ENCODE measurements at places on chromosomes 2 and 18. TPM values are rescaled to one million over a fixed set of nuclear protein-coding genes. Genes with fewer than 3 reads are reported as not detected.

TRAPPC12 gene
- total RNA-seq: 52.3 TPM

HOXD1 gene
- not detected for total RNA-seq

TAF1B gene
- 18.2 TPM for total RNA-seq

MYOM1 gene
- 1.3 TPM for total RNA-seq

FLACC1 gene
- total RNA-seq: 0.74 TPM
